Hematopoietic multipotent progenitor cell treated with erythropoietin and hydrocortisone succinate and interleukin-3 and kit ligand, for 4 days (in vitro differentiated cells): ENCODE measurements at places on chromosomes 11 and 22.

- DNase-seq: peak; percentile 50
Measured at GRCh38 chr22:37314315-37315074, 32.2 kb downstream of the CYTH4 start.

- DNase-seq: no peak
Measured at GRCh38 chr11:111137846-111138245, 107.7 kb upstream of the POU2AF2 start.

GRCh38 chr22:48885919-48886305, 941.8 kb downstream of the BRD1 start:
- DNase-seq: no peak

DNA sequence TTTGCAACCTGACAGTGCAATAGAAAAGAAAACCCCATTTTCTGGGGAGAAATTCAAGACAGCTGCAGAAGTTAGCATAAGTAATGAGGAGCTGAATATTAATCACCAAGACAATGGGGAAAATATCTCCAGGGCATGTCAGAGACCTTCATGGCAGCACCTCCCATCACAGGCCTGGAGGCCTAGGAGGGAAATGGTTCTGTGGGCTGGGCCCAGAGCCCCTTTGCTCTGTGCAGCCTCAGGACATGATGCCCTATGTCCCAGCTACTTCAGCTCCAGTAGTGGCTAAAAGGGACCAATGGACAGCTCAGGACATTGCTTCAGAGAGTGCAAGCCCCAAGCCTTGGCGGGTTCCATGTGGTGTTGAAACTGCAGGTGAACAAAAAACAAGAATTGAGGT, 14.6 kb upstream of the DKK3 start:
- no peak for DNase-seq

DNA sequence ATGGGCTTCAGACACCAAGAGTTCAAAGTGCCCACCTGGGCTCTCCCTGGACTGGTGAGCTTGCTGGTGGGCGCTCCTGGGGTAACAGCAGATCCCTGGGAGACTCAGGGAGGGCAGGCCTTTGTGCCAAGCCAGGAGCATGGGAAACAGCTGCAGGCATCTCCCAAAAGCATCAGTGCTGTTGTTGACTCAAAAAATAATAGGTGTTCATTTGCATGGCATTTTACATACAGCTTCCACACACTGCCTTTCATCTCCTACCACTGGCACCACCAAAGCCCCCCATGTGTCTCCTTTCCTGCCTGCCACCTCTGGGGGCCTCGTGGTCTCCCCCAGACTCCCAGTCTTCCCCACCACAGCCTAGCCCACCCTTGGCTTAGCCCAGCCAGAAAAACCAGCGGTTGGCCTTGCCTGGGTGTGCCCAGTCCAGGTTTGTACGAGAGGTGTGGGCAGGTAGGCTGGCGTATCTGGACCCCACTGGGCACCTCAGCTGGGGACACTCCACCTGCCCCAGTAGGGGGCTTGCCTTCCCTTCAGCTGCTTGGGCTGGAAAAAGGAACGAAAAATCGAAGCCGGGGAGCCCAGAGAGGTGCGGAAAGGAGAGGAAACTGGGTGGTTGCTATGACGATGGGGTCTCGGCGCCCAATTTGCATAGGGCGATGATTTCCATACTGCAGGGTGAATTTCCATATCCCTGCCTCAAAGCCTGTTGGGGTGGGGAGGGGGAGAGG, 15.0 kb downstream of the POU2F3 start:
- no peak for DNase-seq

DNA sequence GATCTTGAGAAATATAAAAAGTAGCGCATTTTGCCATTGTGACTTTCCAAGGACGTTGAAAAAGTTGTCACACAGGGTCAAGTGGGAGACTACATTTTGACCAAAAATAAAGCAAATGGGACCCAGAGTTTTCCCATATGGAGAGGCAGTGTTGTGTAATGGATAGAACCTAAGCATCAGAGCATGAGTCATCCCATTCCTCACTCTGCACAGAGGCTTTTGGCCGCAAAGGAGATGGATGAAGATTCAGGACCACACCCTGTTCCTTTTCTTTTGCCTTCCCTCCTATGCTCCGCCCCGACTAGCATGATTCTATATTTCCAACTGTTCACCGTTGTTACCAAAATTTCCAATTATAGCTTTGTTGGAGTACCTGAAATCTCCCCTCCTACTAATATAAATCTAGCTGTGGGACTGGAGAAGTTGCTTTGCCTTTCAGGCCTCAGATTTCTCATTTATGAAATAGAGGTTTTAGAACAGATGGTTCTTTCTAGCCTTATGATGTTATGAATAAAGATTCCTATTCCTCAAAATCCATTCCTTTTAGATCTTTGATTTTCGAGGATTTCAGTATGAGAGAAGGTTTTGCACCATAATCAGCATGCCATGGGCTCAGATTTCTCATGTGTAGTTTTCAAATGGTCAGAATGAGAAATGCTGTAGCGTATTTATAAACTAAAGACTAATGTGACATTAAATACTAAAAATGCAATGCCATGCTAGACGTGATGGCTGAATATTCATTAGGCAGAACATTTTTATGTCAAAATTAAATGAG, 921.9 kb upstream of the TENM4 start:
- no peak for DNase-seq

DNA sequence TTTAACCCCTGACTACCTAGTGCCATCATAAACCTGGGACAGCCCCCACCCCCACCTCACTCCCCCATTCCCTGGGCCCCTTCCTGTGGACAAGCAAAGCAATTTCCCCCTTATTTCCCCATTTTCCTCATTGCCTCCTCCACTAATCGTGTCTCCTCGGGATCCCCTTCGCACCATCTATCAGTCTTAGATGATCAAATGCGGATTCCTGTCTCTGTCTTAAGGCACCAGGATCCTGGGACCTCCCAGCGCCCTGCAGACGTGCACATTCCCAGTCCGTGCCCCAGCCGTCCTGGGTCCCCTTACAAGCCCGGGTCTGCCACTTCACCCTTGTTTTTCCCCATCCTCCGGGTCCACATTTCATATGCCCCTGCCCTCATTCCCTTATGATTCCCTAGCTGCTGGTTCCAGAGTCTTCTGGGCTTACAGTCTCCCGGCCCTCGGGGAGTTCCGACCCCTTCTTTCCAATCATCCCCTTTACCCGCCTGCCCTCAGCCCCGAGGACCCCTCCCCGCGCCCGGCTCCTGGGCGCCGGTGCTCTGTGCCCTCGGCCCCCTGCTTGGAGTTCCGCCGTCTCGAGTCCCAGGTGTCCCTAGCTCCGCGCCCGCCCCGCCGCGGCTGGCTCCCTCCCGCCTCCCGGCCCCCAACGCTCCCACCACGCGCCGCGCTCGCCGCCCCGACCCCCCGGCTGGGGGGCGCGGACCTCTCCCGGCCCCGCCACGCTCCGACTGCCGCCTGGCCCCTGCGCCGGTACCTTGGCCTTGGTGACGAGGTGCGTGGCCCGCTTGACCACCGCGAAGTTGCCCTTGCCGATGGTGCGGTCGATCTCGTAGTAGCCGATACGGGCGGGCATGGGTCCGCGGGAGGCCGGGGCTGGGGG, 599 bp downstream of the SIK3 start:
- DNase-seq: peak; percentile 56

DNA sequence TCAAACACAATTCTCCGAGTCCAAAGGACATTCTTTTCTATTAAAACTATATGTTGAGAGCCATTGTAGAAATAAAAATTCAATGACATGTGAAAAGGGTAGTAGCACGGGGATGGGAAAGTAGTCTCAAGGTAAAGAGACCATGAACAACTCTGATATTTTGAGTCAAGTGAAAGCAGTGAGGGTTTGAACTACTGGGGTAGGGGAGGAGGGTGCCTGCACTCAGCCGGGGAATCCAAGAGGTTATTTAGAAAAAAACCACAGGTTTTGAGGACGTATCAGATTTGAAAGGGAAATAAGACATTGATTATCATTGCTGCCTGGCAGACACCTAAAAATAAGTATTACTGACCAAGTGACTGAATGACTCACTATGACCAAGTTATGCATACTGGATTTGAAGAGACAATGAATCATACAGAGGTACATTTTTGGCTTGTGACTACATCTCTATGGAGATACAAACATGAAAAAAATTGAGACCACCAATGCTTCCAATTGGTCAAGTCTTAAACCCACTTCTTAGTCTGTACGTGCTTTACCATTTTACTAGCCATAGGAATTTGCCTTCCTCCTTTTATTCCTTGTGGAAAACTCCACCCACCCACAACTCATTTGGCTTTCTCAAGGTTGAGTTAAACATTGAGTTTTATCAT, 2.2 kb upstream of the OR52H1 start:
- no peak for DNase-seq

DNA sequence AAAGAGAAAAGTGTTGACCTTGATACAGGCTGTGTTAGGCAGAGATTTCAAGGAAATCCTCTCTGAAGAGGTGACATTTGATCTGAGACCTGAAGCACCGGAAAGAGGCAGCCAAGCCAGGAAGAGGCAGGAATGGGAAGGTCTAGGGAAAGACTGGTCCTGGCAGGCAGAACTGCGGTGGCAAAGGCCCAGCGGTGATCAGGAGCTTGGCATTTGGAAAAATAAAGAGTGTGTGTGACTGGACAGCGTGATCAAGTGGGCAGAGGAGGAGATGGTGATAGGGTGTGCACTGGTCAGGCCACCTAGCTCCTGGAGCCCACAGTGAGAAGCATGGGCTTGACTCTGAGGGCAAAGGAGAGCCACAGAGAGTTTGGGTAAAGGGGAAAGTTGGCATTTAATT, 27.2 kb upstream of the GAB4 start:
- DNase-seq: no peak

GRCh38 chr22:44616461-44616860, 85.5 kb upstream of the PRR5 start:
- no peak for DNase-seq

DNA sequence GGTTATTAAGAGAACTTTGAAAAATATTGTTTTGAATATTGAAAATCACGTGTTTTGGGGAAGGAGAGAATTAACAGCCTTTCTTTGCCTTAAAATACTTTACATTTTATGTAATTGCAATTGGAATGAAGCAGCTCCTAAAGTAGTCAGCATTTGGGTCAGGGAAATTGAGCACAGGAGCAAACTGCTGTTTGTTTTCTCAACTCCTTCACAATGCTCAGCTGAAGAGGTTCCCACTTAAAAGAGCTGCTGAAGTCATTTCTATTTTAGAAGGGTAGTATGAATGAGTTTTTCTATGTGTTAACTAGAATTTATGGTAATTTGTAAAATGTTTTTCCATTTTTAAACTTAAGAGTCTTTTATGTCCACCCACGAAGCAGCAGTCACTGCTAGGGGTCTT, 8.1 kb upstream of the UCP2 start:
- DNase-seq: no peak

DNA sequence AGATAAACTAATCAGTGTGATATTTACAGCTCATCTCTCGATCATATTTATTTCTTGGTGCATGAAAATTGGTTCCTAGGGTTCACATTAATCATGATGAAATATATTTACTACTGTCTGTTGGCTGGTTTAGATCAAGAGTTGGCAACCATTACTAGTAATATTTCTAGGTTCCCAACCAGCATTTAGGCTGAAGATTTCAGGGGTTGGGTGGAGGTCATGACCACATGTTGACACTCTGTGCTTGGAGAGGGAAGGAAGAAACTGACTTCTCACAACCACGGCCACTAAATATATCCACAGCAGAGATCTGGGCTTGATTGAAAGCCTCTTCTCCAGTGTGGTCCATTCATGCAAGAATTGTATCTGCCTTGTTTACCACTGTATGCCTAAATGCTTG, 87.9 kb downstream of the ALX4 start:
- no peak for DNase-seq

GRCh38 chr22:50733521-50734342, 4.3 kb upstream of the ACR start:
- no peak for DNase-seq

DNA sequence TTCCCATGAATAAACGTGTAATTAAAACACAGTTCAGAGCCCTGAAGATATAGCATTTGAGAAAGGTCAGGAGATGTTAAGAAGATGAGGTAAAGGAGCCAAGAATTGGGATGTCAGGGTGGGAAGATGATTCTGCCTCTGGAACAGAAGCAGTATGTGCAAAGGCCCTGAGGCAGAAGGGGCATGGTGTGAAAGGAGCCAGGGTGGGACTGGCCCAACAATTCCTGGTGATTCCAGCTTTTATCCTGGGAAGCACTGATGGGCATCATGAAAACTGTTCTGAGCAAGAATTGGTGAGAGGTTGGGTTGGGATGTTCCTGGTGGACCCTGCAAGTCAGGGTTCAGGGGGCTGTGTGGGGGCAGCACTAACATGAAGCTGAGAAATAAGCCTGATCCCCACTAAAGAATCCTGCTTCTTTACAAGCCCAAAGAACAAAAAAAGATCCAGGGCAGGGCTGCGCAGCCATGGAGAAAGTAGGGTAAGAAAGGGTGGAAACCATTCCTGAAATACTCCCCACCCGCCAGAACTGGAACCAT, 2.5 kb upstream of the FXYD6 start:
- no peak for DNase-seq

DNA sequence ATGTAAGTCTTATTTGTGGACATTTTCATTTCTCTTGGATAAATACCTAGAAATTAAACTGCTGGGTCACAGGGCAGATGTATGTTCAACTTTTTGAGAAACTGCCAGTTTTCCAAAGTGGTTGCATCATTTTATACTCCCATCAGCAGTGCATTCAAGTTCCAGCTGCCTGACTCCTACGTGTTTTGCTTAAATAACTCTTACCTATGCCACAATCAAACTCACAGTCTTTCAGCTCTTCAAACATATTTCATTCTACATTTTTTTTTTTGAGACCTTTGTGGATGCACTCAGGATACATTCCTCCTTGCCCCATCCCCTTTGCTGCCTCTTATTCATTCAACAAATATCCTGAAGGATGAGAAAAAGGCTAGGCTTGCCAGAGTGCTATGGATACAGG, 9.2 kb downstream of the TCF20 start:
- DNase-seq: no peak

GRCh38 chr22:48071828-48072227, 1309.4 kb downstream of the TBC1D22A start:
- no peak for DNase-seq

DNA sequence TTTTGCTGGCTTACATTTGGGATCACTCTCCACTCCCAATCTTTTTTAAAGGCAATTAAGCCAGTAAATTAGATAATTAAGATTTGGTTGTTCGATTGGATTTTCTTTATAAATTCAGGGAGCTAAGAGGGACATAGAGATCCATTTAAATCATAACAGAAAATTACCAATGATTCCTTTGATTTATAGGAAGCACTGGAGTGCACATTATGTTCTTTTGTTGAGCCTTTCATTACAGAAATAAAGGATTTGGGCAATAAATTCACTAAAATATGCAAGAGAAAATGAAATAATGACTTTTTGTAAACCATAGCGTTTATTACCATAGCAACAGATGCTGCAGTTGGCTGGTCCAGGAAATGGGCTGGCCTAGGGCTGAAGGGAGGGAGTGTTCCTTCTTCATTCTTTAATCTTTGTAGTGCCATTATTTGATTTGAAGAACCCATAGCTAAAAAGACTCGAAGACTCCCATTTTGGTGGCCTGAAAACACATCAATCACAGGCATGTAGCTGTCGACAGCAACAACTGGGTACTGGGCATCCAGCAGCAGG, 73.0 kb downstream of the C2CD3 start:
- DNase-seq: no peak
